GM04504 (cell line): ENCODE measurements at places on chromosomes 2 and 18.

DNA sequence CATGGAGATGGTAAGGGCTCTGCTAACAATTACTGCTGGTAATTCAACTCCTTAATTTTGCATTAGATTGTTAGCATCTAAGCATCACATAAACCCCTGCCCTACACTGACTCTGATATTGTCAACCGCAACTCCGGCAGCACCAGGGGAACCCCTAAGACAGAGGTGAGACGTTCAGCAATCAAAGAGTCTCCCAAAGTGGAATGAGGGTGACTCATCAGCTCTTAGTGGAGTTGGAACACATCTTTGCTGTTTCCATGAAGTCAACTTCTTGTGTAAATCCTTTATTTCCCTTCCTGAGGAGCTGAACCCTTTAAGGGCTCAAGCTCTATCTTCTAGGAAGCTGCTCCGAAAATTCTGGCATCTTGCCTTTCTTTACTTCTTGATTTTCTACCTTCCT is 52.1 kb downstream of the ABCG8 start:
- DNase-seq, result no peak

DNA sequence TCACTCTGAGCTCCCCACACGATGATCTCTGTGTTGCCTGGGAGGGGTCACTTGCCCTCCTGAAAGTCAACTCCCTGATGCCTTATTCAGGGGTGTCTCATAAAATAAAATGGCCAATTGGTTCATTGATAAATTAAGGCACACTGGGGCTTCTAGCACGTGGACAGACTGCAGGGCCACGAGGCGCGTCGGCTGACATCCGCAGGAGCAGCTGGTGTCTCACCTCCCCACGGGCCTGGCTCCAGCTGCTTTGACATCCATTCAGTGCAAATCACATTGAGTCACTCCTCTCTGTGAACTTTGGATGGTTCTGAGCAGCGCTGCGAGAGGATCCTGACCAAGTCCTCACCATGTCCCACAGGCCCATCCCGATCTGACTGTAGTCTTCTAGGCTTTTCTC is 4.6 kb upstream of the ST8SIA3 start:
- no peak for DNase-seq

GRCh38 chr18:79846936-79847557 is 49.3 kb downstream of the KCNG2 start:
- no peak for DNase-seq

- no peak for DNase-seq
These were observed 18.8 kb downstream of the ARHGAP15 start for GRCh38 chr2:143148011-143148410.

DNA sequence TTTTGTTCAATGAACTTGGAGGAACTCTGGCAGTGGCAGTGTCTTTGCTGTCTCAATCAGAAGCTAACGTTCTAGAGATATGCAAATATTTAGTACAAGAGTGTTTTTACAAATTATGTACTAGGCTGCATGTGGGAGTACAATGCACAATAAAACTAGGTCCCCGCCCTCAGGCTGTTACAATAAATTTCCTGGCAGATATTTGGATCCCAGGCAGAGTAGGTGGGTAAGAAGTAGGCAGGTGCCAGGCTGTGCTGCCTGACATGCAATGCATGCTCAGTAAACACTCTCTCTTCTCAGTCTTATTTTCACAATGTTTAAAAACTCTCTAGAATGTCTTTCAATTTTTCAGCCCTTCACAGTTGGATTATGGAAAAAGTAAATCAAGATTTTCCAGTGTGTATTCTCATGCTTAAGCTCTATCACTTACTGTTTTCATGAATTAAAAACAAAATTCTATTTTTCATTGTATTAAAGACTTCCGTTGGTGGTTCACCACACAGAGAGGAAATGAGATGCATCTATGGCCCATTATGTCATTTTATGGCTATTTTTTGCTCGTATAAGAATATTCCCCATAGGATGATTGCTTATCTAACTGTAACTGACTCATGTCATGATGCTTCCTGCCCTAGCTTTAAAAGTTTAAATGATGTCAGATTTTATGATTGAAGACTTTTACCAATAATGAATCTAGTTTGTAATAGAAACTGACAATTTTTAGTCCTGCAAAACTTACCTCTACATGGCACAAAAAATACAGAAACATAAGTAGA is 346.1 kb downstream of the RND3 start:
- no peak for DNase-seq

- DNase-seq, result no peak
These were observed 214.6 kb upstream of the VWC2L start for GRCh38 chr2:214196260-214196659.

DNA sequence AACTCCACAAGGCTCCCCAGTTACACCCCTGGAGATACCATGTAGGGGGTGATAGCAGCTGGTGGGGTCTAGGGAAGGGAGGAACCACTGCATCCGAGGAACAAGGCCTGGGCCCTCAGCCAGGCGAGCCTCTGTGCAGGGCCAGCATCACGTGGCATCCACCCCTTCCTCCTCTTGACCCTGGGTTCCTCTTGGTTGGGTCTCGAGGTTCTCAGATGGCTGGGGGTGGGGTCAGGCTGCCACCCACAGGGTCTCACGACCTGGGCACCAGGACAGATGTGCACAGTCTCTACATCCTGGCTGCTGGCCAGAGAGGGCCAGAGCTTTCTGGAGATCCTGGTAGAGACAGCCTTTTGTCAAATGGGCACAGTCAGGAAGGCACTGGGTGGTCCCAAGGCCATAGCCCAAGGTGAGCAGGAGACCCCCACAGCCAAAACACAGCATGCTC is 10.4 kb downstream of the HS6ST1 start:
- DNase-seq, result no peak

DNA sequence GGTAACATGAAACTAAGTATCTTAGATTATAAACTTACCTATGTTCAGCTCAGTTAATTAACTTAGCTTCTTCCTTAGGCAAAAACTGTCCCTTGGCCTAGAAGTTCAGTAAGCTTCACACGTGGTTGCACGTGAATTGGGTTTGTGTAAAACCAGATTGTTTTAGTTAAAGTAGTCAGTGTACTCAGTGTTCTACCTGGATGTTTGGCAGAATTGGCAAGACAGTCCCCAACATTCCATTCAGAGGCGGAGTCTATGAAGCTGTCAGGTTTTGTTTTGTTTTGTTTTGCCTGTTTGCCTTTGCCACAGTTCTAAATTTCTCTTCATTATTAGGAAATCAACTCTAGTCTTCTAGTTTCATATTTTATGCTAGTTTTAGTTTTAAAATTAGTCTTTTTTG is 105.3 kb upstream of the ZEB2 start:
- DNase-seq, result no peak

DNA sequence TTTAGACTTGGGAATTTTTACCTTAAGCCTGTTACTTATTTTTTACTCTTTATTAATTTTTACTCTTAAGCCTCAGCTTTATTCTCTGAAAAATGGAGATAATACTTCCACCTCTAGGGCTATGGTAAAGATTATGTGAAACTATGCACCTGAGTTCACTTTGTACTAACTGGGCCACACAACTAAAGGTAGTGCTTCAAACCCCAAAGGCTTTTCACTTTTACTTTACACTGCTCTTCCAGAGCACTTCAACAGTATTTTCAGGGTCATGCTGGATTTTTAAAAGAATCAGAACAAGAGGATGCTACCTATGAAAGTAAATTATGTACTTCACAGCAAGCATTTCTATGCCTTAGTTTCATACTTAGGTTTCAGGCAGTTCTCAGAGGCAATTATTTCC is 27.8 kb downstream of the MEX3C start:
- no peak for DNase-seq

DNA sequence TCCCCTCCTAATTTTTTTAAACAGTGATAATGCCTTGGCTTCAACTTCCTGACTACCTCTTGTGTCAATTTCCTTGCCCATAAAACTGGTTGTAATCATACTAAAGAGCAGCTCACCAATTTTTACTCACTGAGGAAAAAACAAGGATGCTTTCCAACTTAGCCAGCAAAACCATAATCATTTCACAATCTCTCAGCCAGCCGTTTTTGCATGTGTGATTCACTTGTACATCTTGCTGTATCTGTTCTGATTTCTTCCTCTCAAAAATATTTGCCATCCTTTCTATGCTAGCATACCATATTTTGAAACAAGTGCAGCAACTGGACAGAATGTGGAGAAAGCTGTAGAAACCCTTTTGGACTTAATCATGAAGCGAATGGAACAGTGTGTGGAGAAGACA is 60.7 kb downstream of the RAB27B start:
- peak; percentile 45 for DNase-seq

DNA sequence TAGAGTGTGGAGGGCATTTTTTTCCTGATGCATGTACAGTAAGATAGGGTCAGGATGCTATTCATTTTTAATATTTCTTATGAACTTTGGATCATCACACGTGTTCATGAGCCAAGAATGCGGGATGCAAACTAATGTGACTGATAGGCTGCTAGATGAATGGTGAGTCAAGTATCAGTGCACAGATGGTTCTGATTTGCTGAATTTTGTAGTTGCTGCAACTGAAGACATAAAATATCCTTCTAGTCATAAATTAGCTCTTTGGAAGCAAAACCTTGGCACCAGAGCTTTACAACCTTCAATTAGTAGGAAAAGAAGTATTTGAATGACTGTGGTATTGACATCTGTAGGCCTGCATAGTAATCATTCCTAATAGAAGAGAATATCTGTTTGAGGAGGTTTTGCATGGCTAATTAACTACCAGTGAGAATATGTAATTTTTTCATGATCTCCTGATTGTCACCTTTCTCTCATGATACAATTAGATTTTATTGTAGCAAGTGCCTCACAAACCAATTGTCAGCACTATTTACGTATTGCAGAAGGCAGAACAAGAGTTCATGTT is 94.0 kb downstream of the VRK2 start:
- DNase-seq, result peak; percentile 79

GRCh38 chr2:6143812-6144211 is 451.6 kb downstream of the SOX11 start:
- DNase-seq, result no peak

GRCh38 chr2:160463245-160463644 is 30.4 kb downstream of the RBMS1 start:
- DNase-seq, result no peak

GRCh38 chr2:53969285-53969967 is 1.4 kb downstream of the PSME4 start:
- DNase-seq, result peak; percentile 28

GRCh38 chr2:46563186-46563585 is 83.8 kb downstream of the TMEM247 start:
- DNase-seq, result no peak

DNA sequence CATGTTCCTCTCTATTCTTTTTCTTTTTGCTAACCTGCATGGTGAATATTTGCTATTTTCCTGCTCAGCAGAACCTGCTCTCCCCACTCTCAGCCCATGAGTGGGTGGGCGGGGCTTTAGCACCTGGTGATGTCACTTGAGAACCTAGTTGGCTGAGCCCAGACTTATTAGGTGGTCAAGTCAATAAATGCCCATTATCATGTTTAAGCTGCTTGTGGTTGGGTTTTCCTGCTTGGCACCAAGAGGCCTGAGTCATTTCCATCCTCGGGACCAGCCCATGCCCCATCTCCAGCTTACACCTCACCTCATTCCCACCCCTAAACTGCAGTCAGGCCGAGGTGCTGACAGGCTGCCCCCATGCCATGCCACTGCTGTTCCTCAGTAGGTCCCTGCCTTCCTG is 226.6 kb downstream of the ANKRD30B start:
- DNase-seq, result no peak

DNA sequence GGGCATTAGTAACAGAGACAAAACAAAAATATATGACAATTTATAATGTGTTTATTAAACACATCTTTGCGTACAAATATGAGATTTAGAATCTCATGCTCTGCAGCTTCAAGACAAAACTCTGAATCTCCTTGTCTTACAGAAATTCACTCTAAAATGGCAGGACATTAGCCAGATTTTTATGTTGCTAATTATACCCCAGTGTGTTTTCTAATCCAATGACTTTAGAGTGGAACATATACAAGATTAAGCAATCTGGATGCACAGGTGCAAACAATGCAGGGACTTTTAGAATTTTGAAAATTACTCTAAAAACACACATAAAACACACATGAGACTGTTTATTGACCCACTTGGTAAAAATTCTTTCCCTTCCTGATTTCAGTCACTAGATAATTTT is 85.9 kb downstream of the CALCRL start:
- no peak for DNase-seq

DNA sequence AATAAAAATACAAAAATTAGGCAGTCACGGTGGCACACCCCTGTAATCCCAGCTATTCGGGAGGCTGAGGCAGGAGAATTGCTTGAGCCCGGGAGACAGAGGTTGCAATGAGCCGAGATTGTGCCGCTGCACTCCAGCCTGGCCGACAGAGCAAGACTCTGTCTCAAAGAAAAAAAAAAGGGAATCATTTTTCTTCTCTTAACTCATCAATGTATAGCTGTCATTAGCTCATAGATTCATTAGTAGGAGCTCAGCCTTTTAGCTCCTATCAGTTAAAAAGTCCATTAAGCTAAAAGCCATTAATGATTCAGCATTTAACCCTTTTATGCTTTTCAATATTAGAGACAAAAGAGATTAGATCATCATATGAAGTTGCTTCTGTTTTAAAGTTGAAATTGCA is 5.8 kb upstream of the NBAS start:
- no peak for DNase-seq

DNA sequence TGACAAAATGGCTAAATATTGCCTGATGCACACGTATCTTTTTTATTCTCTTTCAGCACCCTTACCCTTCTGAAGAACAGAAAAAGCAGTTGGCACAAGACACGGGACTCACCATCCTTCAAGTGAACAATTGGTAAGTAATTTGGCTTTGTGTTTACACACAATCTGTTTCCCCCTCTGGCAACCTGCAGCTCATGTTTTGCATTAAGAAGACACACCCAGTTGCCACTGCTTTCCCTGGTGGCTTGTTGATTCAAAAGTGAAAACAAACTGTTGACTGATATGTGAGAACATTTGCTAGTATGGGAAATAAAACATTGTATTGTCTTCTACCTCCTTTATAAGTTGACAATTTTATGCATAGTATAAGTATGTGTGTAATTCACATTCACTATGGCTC is 113.0 kb downstream of the MEIS1 start:
- no peak for DNase-seq

- no peak for DNase-seq
These were observed 7.4 kb downstream of the HS6ST1 start for GRCh38 chr2:128311216-128311754.

- no peak for DNase-seq
These were observed 180.9 kb upstream of the ACVR2A start for GRCh38 chr2:147663962-147664361.
